ENCODE measurements at places on chromosomes 2 and 18. TPM values are rescaled to one million over a fixed set of nuclear protein-coding genes. Genes with fewer than 3 reads are reported as not detected.

Gene CCDC74B
- total RNA-seq = 0.09 TPM

GRCh38 chr2:115549611-115550130 lies 1107.2 kb downstream of the DPP10 start:
- no peak for DNase-seq

Gene C1GALT1C1L
- 0.33 TPM for total RNA-seq

DNA sequence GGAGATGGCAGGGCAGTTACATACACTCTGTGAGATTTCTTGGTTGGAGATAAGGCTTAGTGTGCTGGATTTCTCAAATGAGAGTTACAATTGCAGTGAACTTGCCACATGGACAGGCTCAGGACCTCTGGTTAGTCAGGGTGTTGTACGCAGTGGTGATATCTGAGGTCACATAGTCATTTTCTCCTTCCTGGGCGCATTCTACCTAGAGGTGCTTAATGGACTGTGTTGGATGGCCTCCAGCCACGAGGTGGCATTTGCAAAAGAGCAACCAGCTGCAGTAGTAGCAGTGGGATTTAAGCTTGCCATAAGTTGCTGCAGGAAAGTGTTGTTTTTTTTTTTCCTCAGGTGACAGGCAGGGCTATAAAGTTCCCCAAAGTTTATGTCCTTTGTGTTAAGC lies 173.8 kb upstream of the TMEM200C start:
- DNase-seq = no peak

DNA sequence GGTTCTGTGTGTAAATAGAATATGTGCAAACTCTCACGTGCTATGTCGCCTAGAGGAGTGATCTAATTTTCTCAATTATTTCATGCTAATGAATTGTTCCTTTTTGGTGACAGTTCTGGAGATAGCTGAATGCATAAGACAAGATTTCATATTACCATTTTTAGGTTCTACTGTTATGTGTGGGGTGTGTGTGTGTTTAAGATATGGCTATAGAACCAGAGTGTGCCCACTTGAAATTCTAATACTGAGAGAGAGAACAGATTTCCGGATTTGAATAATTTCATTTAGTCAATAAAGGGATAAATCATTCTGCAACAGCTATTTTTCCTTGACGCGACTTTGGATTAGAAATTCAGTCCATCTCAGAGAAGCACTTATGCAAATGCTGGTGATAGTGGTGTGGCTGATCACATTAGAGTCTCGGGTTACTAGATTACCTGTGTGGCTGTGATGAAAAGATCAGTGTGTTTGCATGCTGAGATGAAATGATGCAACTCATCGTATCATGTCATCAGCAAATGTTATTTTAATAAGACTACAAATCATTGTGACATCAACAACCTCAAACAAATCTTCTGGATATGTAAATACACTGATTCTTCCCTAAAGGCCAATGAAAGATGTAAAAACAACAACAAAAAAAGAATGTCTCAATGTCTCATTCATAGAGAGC lies 415.9 kb downstream of the EPHA4 start:
- DNase-seq = no peak

DNA sequence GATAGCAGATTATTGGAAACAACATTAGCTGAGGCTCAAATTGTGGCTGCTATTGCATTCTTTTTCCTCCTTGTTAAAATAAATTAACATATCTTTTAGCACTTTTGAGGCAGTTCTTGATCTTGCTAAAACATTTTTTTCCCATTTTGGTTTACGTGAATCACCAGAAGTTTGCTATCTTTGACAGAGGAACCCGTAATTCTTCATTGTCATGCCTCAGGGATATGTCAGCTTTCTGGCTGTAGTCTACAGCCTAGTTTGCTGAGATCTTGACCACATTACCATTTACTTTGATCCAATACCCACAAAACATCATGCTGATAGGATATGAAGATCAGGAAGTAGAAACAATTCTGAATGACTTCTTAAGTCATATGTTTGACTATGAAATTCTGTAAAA lies 25.1 kb upstream of the FANCL start:
- no peak for DNase-seq

DNA sequence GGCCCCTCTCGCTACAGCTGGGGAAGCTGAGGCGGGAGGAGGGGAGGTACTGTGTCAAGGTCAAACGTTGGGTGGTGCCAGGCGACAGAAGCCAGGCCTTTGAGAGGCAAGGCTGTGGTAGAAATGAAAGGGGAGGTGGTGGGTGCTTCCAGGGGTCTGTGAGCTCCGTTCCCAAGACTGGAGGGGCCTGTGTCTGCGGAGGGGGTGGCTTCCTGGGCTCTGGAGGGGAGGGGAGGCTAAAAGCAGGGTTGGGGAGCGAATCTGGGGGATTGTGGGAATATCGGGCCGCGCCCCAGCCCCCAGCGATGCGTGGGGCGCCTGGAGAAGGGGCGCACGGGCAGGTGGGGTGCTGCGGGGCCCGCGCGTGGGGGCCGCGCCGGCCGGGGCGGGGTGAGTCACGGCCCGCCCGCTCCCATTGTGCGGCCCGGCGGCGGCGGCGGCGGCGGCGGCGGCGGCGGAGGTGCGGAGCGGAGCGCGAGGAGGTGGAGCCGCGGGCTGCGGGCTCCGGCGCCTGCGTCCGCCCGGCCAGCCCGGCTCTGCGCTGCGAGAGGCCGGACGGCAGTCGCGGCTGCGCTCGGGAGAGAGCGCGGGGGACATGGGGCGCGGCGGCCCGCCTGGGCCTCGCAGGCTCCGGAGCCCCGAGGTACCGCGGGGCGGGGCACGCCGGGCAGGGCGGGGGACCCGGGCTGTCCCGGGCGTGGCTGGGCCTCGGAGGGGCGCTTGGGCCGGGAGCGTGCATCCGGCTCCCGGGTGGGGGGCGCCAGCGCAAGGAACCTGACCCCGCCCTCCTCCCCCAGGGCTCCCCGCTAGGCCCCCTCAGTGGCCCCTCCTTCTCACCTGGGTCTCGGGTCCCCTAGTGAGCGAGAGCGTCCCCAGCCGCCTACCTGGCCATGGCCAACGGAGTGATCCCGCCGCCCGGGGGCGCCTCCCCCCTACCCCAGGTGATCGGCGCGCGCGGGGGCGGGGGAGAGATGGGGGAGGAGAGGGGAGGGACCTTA lies at the start of gene SLC4A3:
SLC4A3 (plus strand) TSS at position 528 of the 998 bp plus-strand sequence; CDS start at position 891, 363 bp downstream.
- DNase-seq = no peak

Gene ANKRD23
- total RNA-seq = 4.2 TPM

GRCh38 chr2:72572501-72572900 lies 253.3 kb downstream of the EXOC6B start:
- DNase-seq = no peak

Gene MC2R
- total RNA-seq = not detected

GRCh38 chr2:42795841-42796301 lies 3.5 kb upstream of the HAAO start:
- DNase-seq = no peak

Gene ONECUT2
- 5.4 TPM for total RNA-seq

DNA sequence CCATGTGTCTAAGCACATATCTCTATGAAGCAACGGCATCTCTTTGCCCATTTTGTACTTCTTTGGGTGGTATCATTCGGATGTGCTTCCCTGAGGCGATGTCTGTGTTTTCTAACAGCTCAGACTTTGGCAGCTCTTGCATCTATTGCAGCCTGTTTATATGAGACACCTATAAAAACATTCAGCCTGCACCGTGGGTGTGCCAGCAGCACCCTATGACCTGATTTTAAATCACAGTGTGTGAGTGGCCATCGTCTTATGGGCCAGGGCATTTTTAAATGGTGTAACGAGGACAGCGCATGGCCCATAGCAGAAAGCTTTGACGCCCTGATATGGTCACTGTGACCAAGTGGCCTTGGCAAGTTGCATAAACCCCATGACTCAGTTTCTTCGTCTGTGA lies 12.9 kb downstream of the NPAS2 start:
- no peak for DNase-seq

GRCh38 chr18:22213333-22213973 lies 44.1 kb downstream of the GATA6 start:
- no peak for DNase-seq

DNA sequence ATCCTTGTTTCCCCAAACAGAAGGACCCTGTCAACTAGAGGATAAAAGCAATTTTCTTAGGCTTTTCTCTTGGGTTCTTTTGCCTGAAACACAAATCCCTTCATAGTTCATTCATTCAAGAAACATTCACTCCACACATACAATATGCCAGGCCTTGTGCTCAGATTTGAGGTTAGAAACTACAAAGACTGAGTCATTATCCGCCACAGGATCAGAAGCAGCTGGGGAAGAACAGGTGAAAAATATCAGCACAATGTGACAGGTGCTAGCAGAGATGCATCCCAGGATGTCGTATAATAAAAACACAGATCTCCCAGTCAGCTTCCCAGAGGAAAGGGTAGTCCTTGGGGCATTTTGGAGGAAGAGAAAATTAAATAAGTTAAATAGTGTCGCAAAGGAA lies 172.4 kb downstream of the LRATD1 start:
- no peak for DNase-seq

- no peak for DNase-seq
Measured at GRCh38 chr2:20675701-20676352, 8.9 kb downstream of the GDF7 start.

- DNase-seq = no peak
Measured at GRCh38 chr2:150880986-150881385, 380.7 kb downstream of the RBM43 start.

DNA sequence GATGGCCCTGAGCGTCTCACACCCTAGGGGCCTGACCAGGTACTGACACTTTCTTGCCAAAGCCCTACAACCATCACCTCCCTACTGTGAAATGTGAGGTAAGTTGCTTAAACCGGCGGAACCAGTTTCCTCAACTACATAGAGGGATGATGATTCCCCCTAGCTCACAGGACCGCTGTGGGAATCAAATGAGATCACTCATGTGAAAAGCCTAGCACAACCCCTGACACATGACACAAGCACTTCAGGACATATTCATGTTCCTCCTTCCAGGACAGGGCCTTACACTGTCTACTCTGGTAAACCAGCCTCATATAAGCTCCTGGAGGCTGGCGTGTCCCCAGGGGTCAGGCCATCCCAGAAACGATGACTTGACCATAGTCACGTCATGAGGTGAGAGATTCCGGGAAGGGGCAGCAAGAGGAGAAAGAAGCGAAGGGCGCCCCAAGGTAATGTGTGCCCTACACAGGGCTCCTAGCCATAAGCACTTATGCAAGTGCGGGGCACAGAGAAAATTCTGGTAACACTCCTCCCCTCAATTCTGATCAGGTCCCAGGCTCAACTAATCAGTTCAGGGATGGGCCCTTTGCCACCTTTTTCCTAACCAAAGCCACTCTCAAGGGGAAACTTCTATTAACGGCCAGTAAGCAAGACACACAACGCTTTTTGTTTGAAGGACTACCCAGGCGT lies 49.5 kb downstream of the C2orf42 start:
- peak; percentile 59 for DNase-seq

DNA sequence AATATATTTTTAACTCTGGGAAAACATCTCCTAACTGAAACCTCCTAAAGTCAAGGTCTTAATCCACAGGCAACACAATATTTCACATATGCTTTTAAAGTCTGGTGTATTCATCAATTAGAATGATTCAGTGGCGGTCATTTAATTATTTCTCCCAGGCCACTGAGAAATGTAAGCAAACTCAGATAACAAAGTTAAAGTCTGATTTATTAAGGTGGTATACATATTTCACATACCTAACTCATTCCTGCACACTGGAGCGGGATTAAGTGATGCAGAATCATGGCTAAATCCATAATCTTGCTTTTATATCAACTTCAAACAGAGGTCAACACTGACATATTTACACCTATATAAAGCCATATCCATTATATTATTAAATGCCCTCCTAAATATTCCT lies 43.7 kb downstream of the FRZB start:
- no peak for DNase-seq

Gene PSTPIP2
- 12.8 TPM for total RNA-seq

Gene PPP1R1C
- 16.9 TPM for total RNA-seq

DNA sequence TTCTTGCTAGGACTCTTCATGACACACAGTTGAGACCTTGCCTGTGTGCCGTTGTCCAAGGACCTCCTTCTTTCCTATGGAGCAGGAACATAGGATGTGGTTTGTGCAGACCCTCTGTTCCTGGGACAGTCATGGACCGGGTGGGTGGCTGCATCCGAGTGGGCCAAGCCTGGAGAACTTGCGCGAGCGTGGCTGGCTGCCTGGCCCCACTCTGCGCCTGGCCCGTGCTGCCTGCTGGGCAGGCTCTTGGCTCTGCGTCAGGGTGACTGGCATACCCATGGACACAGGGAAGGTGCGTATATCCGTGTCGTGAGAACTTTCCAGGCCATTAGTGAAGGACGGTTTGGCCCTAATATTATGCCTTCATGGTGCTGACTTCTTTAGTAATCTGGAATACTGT lies 68.2 kb downstream of the DCDC2C start:
- no peak for DNase-seq

- DNase-seq = no peak
Measured at GRCh38 chr2:150028322-150028721, 440.7 kb upstream of the MMADHC start.

Gene KYNU
- total RNA-seq = 64.3 TPM

GRCh38 chr2:185417111-185417510 lies 321.5 kb upstream of the FSIP2 start:
- no peak for DNase-seq

GRCh38 chr2:85746321-85747004 lies 7.3 kb upstream of the ATOH8 start:
- DNase-seq = no peak

DNA sequence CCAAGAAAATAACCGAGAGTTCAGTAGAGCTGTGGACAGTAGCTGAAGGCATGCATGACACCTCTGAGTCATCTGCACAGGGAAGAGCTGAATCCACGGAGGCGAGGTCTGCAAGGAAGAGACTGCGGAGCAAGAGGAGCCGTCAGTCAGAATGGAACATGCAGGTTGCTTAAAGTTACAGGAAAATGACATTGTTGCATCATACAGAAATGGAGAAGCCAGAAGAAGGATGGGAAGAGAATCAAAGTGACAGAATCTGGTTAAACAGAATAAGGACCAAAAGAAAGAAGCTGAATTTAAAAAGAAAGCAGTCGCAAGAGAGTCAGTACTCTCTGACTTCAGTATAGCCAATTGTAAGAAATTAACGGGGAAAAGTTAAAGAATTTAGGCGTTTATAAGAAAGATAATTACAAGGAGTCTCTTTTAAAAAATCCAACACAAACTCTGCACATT lies 533.8 kb downstream of the ADCYAP1 start:
- no peak for DNase-seq

GRCh38 chr18:7177116-7177744 lies 53.7 kb upstream of the LRRC30 start:
- no peak for DNase-seq

- DNase-seq = no peak
Measured at GRCh38 chr18:21085579-21086166, 25.9 kb downstream of the ROCK1 start.

GRCh38 chr2:201448061-201448460 lies 3.2 kb downstream of the TRAK2 start:
- no peak for DNase-seq

Measured in liver (tissue), 10 donors.